ENCODE measurements at places on chromosomes 12 and 14. TPM values are rescaled to one million over a fixed set of nuclear protein-coding genes. Genes with fewer than 3 reads are reported as not detected.

Gene PRR4
- 4.3 TPM for total RNA-seq

DNA sequence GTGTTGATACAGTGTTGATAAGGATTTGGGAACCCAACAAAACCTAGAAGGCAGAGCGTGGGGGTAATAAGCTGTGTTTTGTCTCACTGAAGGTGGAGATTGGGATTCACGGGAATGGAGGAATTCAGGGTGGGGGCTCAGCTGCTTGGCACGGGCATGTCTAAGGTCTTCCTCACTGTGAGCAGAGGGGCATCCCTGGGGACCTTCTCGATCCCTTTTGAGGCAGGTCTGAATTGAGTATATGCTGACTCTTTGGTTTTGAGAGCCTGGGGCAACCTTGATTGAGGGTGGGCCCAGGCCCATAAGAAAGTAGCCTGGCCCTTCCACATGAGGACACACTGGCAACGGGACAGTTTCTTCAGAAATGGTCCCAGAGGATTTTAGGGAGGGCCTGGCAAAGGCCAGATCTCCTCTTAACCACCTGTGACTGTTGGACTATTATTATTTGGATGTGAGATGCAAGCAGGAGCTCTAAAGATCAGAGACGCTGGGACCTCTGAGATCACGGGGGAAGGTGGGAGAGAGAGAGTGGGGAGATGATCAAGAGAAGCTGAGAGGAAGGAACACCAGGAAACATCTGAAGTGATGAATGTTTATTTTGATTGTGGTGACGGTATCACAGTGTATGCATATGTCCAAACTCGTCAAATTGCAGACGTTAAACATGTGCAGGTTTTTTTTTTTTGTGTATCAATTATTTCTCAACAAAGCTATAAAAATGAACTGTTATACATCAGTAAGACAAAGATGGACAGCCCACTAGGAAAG is 48.4 kb downstream of the SMIM41 start:
- no peak for DNase-seq
- H3K27me3 ChIP-seq: no peaks in the 10 kb centered on the region
- no peak overlapping the region for H3K27ac ChIP-seq
- H3K4me3 ChIP-seq: no peak overlapping the region

Gene PPHLN1
- 57.9 TPM for total RNA-seq

DNA sequence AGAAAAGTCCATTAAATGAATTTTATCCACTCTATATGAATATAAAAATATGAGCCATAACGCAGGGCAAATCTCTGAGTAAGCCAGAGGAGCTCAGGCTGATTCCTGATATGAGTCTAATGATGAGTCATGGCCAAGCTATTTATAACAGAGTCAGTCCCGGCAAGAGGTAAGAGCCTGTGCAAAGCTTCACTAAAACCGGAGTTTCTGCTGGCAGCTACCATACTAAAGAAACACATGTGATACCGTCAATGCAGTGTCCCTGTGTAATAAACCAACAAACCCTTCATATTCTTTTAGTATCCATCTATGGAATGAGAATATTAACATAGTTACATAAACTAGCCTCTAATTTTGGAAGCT is 319.4 kb downstream of the KCNC2 start:
- H3K36me3 ChIP-seq: no peaks in the 10 kb centered on the region
- H3K27ac ChIP-seq: no peak overlapping the region
- H3K27me3 ChIP-seq: no peaks in the 10 kb centered on the region
- DNase-seq: peak; percentile 5

Gene MGST1
- total RNA-seq: 666 TPM

Gene C14orf132
- 3.7 TPM for total RNA-seq

- H3K4me3 ChIP-seq: no peak overlapping the region
- no peaks in the 10 kb centered on the region for H3K36me3 ChIP-seq
- H3K27ac ChIP-seq: no peak overlapping the region
- no peaks in the 10 kb centered on the region for H3K4me1 ChIP-seq
- no peaks in the 10 kb centered on the region for H3K27me3 ChIP-seq
These were observed 8.1 kb downstream of the LRRC43 start for GRCh38 chr12:122190842-122191668.

- H3K27me3 ChIP-seq: no peaks in the 10 kb centered on the region
- no peak overlapping the region for H3K4me3 ChIP-seq
- no peak for DNase-seq
- no peaks in the 10 kb centered on the region for H3K36me3 ChIP-seq
These were observed 293.2 kb downstream of the DUSP6 start for GRCh38 chr12:89059056-89059455.

Gene KIF5A
- 0.67 TPM for total RNA-seq

Gene KRT73
- not detected for total RNA-seq

- H3K4me1 ChIP-seq: no peaks in the 10 kb centered on the region
- H3K27ac ChIP-seq: no peak overlapping the region
- DNase-seq: no peak
- no peaks in the 10 kb centered on the region for H3K36me3 ChIP-seq
- no peaks in the 10 kb centered on the region for H3K27me3 ChIP-seq
These were observed 232.9 kb upstream of the TMTC1 start for GRCh38 chr12:30016540-30017055.

GRCh38 chr12:24062642-24063245 is 113.3 kb upstream of the SOX5 start:
- H3K27me3 ChIP-seq: no peaks in the 10 kb centered on the region
- DNase-seq: no peak
- H3K36me3 ChIP-seq: no peaks in the 10 kb centered on the region
- no peak overlapping the region for H3K27ac ChIP-seq
- H3K4me1 ChIP-seq: peaks cover 5% of the 10 kb centered on the region

Gene GLT8D2
- 34.8 TPM for total RNA-seq

Gene GPRC5D
- not detected for total RNA-seq

- no peak overlapping the region for H3K4me3 ChIP-seq
- no peaks in the 10 kb centered on the region for H3K36me3 ChIP-seq
- H3K27me3 ChIP-seq: no peaks in the 10 kb centered on the region
These were observed 33.5 kb downstream of the NIN start for GRCh38 chr14:50797250-50798047.

DNA sequence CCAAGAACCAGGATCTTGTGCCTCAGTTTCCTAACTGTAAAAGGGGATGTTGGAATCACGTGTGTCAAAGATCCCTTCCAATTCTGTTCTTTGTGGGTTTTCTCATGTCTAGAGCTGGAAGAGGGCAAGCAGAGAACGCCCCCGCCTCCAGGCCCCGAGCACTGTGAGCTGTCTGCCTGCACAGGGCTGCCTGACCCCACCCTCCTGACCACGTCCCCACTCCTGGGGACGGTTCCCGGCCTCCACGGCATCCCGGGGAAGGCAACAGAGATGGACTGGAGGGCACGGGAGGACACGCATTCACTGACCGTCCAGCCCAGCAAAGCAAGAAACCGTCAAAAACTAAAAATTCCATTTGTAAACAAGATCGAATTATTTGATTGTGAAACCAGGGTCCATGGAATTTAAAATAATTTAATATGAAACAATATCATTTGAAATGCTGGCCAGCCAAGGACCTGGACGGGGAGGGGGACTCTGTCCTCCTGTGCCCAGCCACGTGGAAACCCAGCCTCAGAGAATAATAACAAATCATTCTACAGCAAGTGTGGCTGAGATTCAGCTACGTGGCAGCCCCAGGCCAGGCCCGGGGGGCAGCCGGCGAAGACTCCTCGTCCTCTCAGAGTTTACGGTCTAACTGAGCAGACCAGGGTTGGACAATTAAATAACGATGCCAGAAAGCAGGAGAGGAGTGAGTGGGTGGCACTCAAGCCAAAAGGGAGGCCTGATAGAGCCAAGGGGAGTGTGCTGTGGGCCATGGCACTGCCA is 87.3 kb upstream of the DIO3 start:
- no peak overlapping the region for H3K4me3 ChIP-seq
- DNase-seq: peak; percentile 18
- H3K36me3 ChIP-seq: no peaks in the 10 kb centered on the region
- H3K27ac ChIP-seq: no peak overlapping the region
- no peaks in the 10 kb centered on the region for H3K27me3 ChIP-seq
- H3K4me1 ChIP-seq: peaks cover 6% of the 10 kb centered on the region

Gene RAD9B
- total RNA-seq: 0.45 TPM

Gene PLBD1
- 14.5 TPM for total RNA-seq

Gene TTC6
- 0.10 TPM for total RNA-seq

- no peak overlapping the region for H3K4me3 ChIP-seq
- DNase-seq: no peak
- no peaks in the 10 kb centered on the region for H3K4me1 ChIP-seq
These were observed 1327.5 kb upstream of the FLRT2 start for GRCh38 chr14:84202486-84202885.

DNA sequence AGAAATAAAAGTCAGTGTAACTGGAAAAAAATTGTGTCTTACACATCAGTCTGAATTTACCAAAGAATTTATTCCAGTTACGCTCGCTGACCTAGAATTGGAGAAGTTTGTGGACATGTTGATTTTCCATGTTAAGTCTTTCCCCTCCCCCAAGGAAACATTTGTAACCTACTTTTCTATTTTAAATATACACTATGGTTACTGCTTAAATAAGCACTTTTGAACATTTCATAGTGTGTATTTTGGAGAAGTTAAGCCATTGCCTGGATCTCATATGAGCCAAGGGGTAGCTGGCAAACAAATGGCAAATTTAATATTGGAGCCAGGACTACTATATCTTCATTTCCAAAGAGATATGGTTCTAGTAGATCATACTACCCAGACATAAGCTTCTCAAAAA is 42.9 kb upstream of the NT5DC3 start:
- H3K27ac ChIP-seq: no peak overlapping the region
- DNase-seq: no peak
- no peaks in the 10 kb centered on the region for H3K36me3 ChIP-seq
- H3K27me3 ChIP-seq: no peaks in the 10 kb centered on the region
- H3K4me1 ChIP-seq: peaks cover 5% of the 10 kb centered on the region
- no peak overlapping the region for H3K4me3 ChIP-seq

DNA sequence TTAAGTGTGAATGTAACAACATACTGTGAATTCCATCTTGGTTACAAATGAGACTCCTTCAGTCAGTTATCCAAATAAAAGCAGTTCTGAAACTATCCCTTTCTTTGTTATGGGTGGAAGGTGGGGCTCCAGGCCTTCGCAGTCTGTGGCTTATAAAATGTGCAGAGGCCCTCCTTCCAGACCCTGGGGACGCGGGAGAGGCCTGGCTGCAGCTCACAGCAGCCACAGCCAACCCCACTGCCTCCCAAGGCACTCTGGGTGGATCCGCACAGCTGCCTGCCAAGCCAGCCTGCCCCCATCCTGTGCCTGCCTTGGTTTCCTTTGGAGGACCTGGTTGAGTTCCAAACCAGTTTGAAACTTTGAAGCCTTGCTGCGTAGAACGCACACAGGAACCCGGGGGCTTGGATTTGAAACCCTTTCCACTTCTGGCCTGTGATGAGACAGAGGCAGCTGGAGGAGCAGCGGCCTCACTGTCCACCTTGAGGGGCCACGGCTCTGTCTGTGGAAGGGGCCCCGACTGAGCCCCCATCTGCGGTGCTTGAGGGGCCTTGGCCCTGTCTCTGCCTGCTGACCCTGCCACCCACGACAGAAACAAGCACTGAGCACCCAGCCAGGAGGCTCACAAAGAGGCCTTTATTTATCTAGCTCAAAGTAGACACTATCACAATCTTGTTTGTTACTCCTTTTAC is 30.4 kb downstream of the CCNK start:
- H3K27ac ChIP-seq: no peak overlapping the region
- DNase-seq: no peak
- H3K27me3 ChIP-seq: no peaks in the 10 kb centered on the region

- H3K4me1 ChIP-seq: no peaks in the 10 kb centered on the region
- no peaks in the 10 kb centered on the region for H3K36me3 ChIP-seq
- DNase-seq: no peak
- no peaks in the 10 kb centered on the region for H3K27me3 ChIP-seq
- H3K4me3 ChIP-seq: no peak overlapping the region
These were observed 792.3 kb downstream of the TMEM121 start for GRCh38 chr14:106318700-106319099.

DNA sequence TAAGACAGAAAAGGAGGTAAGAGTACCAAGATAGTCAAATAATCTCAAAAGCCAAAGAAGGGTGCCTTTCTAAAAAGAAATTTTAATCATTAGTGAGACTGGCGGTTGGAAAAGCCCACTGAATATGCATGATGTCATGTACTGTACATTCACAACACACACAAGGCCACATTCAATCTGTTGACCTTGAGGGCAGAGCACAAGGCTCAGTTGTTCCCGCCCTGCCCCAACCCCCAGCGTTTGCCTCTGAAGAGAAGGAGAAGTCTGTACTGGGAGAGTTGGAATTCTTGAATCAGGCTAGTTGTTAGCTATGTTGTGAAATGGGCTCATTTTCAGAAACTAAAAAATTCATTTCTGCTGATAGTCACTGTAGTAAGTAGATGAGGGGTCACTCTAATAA is 50.2 kb upstream of the NID2 start:
- H3K4me3 ChIP-seq: no peak overlapping the region
- no peaks in the 10 kb centered on the region for H3K4me1 ChIP-seq
- no peaks in the 10 kb centered on the region for H3K27me3 ChIP-seq
- no peaks in the 10 kb centered on the region for H3K36me3 ChIP-seq

DNA sequence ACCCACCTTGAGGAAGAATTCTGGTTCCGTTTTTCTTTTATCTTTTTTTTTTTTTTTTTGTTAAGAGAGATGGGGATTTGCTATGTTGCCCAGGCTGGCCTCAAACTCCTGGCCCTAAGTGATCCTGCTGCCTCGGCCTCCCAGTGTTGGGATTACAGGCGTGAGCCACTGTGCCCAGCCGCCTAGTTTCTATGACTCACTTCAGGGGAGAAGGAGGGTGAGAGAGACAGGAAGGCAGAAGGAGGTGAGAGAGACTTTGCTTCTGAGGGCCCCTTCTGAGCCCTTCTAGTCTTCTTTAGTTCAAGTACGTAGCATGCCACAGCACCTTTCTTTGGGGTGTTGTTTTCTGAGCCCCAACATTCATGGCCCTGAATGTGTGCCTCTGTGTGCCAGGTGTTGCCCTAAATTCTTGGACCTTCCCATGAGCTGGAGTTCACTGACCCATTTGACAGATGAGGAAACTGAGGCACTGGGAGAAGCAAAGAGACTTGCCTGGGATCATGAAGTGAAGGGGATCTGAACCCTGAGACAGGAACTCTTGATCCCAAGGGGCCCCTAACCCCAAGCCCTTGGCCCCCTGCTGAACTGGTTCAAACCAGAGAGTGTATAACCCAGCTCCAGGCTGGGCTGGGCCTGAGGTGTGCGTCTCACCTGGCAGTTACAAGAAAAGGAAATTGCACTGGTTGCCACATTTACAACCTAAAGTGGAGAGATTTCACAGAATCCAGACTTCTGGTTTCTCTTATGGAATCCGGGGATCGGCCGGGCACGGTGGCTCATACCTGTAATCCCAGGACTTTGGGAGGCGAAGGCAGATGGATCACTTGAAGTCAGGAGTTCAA is 20.8 kb downstream of the SH2B3 start:
- no peak overlapping the region for H3K4me3 ChIP-seq
- no peak overlapping the region for H3K27ac ChIP-seq
- no peaks in the 10 kb centered on the region for H3K4me1 ChIP-seq
- no peak for DNase-seq

GRCh38 chr12:18430425-18431048 is 169.2 kb downstream of the PIK3C2G start:
- H3K27me3 ChIP-seq: no peaks in the 10 kb centered on the region
- no peak overlapping the region for H3K27ac ChIP-seq
- H3K4me1 ChIP-seq: no peaks in the 10 kb centered on the region
- DNase-seq: peak; percentile 50
- no peak overlapping the region for H3K4me3 ChIP-seq

Measured in thyroid gland (tissue), 4 donors.